ENCODE measurements at places on chromosomes 1 and 21.

DNA sequence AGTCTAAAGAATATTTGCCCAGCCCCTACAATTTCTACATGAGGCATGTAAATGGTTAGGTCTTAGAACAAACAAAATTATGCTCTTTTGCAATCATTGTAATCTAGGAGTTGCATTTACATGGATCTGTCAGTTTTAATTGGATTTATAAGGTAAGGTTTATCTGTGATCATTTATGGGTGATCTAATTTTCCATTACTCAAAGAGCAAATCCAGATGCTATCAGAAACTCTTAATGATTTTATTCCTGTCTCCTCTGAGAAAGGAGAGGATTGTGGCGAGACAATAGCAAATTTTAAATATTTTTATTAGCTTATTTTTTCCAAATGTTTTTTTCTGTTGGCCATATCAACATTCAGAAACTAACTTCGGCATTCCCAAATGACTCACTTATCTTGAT is 14.2 kb upstream of the NEGR1 start:
- DNase-seq: no peak

GRCh38 chr1:205407970-205408369 is 13.9 kb downstream of the LEMD1 start:
- DNase-seq: no peak

DNA sequence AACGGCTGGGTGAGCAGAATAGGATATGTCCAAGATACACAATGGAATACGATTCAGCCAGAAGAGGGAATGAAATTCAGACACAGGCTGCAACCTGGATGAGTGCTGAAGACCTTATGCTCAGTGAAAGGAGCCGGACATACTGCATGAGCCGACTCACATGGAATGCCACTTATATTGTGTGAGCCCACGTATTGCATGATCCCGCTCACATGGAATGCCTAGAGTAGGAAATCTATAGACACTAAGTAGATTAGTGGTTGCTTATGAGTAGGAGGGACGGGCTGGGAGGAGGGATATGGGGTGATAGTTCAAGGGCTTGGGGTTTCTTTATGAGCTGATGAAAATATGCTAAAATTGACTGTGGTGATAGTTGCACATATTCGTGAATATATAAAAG is 26.8 kb downstream of the TMPRSS2 start:
- DNase-seq: no peak

DNA sequence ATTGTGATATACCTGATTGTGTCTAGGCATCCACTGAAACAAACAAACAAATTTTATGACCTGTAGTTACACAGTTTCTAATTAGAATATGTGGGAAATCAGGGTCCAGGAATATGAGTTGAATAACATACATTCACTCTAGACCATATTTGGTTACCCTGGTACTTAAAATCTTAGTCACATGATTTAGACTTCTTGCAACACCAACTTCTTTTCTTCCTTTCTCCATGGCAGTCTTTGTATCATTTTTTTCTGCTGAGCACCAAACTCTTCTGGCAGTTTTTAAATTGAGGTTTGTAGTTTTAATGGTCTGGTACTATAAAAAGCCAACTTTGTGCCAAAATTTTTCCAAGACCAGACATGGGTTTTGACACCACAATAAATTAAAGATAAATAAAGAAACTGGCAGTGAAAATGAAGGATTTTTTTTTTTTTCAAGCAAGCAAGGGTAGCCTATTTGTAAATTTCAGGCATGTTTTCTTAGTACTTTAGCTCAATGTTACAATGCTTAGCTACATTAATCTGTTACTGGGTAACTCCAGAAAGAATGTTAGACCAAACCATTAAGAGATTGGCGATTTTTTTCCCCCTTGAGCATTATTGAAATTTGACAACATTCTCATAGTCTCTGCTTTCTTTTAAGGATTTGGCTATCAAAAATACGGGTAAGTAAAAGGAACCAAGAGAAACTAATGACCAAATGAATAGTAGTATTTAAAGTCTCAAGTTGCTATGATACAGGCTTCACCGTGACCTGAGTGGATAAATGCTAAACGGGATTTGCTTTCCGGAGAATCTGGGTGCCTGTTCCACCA is 108.5 kb downstream of the NFIA start:
- DNase-seq: no peak

DNA sequence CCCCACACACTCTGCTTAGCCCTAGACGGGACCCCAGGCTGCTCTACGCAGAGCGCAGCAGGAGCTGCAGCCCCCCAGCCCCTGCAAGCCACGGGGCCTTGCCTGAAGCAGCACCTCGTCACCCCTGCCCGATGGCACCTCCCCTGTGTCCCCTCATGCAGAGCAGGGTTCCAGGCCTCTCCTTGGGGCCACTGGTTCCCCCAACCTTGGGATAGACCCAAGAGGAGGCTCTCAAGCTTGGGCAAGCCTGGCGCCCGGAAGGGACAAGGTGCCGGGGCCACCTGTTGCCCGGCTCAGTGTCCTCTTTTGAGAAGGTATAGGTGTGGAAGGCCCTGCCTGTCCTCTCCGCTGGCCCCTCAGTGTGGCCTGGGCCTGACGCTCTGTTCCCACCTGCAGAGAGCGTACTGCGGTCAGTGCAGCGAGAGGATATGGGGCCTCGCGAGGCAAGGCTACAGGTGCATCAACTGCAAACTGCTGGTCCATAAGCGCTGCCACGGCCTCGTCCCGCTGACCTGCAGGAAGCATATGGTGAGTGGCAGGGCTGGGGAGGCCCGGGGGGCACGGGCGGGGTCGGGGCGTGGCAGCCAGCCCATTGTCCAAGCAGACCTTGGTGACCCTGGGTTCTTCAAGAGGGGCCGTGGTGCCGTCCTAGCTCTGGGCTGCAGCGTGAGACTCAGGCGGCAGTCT is 50.6 kb downstream of the FAAP20 start:
- DNase-seq: no peak

- DNase-seq: no peak
These were observed 3.7 kb downstream of the OR10J1 start for GRCh38 chr1:159443066-159443750.

- no peak for DNase-seq
These were observed 60.3 kb downstream of the FAAP20 start for GRCh38 chr1:2134266-2134620.

- peak; percentile 13 for DNase-seq
These were observed 24.4 kb upstream of the AGBL4 start for GRCh38 chr1:50047916-50048694.

DNA sequence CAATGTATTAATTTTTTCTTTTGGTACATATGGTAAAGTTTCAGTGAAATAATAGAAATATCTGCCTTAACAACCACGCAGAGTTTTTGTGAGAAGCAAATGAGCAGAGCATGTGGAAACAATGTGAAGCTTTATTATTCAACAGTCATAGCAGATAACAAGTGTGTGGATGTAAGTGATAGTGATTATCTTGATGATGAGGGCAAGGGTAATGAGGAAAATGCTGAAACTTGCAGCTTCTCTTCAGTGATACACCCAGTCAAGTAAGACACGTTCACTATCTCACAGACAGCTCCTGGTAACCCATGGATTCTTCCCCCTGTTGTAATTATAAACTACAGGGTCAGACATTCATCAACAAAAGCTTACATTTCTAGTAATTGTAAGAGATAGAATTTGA is 14.6 kb upstream of the OR2L5 start:
- no peak for DNase-seq

- no peak for DNase-seq
These were observed 187.9 kb downstream of the DAB1 start for GRCh38 chr1:57235730-57236510.

- DNase-seq: no peak
These were observed 49.5 kb upstream of the S1PR1 start for GRCh38 chr1:101187297-101187696.

- no peak for DNase-seq
These were observed 149.6 kb downstream of the CYYR1 start for GRCh38 chr21:26423511-26423910.

DNA sequence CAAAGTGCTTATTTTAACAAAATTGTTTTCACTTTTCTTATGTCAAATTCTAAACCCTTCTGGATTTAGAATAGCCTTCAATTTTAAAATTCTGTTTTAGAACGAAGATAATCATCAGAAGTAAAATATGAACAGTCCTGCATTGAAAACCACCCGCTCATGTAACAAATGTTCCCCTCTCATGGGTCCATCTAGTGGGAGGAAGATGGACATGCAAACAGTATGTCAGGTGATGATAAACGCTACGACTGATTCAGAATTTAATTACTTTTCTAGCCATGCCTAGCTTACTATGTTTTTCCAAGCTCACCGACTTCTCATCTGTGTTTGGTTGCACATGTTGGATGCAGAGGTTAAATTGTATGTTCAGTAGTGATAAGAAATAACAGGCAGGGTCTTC is 23.5 kb downstream of the SOD1 start:
- no peak for DNase-seq

- no peak for DNase-seq
These were observed 600 bp downstream of the CLK2 start for GRCh38 chr1:155272466-155273342.

- DNase-seq: no peak
These were observed 52.4 kb upstream of the USP1 start for GRCh38 chr1:62384276-62385005.

- DNase-seq: no peak
These were observed 5.7 kb downstream of the QSOX1 start for GRCh38 chr1:180160357-180160756.

DNA sequence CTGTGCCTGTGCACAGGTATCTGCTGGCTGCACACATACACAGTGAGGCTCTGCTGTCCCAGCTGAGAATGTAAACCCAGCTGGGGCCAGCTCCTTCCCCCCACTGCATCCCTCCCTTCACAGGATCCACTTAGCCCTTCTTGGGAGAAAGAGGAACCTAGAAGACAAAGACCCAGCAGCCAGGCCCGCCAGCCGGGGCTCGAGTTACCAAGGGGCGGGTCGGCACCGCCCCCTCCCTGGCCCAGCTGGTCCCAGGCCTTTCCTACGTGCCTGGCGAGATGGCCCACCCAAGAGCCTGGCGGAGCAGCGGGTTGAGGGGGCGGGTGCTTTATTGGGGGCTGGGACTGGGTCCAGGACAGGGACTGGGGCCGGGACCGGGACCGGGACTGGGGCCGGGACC is 2.1 kb downstream of the SH3BGRL3 start:
- DNase-seq: no peak

- DNase-seq: no peak
These were observed 162.5 kb downstream of the APP start for GRCh38 chr21:26007951-26008498.

DNA sequence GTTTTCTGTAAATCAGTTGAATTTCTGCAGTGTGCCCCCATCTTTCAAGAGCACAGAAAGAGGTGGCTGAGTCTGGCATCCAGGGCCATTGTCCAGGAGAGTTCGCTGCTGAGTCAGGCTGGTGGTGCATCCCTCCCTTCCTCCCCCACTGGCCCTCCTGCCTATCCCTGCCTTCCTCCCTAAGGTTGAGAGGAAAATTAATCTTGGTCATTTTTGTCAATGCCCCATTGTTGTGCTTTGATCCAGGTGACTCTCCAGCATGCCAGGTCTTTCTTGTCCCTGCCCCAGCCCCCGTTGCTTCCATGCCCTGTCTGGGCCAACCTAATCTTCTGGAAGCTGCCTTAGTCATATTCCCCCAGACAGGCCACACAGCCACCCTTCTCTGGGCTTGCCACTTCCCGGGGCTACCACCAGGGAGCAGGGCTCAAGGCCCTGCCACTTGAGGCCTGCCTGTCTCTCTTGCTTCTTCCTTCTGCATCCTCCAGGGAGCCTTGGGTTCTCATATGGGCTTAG is 26.6 kb downstream of the PROK1 start:
- DNase-seq: peak; percentile 10

- no peak for DNase-seq
These were observed 146.8 kb downstream of the PAPPA2 start for GRCh38 chr1:176609556-176610408.

GRCh38 chr1:154730986-154731489 is 123.1 kb upstream of the ADAR start:
- DNase-seq: no peak

GRCh38 chr1:25873120-25873519 is 2.4 kb downstream of the PAQR7 start:
- no peak for DNase-seq
